Effector CD4-positive, alpha-beta T cell (primary cell): ENCODE measurements at places on chromosomes 1 and 21.

DNA sequence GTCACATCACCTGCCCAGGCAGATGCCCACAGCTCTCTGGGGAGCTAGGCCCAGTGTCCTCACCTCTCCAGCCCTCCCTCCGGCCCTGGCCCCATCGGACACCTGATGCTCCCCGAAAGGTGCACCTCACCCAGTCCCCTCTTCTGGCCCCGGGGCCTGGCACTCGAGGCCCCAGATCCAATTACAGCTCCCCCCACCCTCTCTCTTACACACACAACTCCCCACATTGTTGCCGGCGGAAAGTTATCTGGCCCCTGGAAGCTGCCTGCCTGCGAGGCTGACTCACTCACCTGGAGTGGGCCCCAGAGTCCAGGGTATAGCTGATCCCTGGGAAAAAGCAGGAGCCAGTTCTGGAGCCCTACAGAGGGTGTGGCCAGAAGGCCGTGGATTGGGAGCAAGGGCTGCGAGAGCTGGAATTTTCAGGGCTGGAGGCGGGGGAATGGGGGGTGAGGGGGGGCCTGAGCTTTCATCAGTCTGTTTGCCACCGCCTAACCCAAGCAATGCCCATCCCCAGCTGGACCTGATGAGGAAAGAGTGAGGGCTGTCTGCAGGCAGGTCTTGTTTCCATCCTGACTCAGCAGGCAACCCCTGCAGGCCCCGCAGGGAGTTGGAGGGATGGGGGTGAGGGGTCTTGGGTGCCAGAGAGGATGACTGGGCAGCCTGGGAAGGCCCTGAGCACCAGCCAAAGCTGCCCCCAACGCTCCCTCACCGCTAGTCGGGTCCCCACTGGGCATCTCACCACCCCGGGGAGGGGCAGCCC, 948 bp downstream of the FBXO2 start:
- DNase-seq: no peak

- DNase-seq: no peak
Measured at GRCh38 chr1:203424861-203425662, 50.5 kb upstream of the PRELP start.

GRCh38 chr1:200206340-200206739, 178.8 kb downstream of the NR5A2 start:
- DNase-seq: no peak

DNA sequence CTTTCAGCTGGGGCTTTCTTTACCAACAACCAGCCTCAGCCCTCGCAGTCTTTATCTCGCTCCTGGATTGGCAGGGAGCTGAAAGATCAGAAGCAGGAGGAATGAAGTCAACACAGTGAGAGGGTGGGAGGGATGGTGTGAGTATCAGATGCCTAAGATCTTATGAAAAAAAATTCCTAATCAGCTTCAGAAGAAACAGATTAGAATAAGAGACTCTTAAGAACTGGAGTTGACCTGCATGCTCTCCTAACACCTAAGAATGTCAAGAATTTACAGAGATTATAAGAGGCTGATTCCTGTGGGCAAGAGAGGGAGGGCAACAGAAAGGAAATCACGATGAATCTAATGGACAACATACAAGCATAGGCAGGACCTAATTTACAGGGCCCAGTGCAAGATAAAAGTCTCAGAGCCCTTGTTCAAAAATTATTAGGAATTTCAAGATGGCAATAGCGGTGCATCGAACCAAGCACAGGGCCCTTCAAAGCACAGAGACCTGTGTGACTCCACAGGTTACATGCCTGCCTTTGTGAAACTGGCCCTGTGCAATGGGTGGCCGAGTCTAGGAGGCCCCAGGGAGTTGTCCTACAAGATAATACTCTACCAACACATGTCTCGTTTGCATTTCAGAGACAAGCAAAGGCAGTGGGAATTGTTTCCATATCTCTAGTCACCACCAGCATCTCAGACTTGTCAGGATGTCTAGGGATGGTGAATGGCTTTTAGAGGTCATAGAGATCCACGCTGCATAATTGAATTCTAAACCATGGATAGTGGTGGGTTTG, 65.3 kb upstream of the PPP2R5A start:
- no peak for DNase-seq

GRCh38 chr1:227788271-227789083, 27.0 kb upstream of the PRSS38 start:
- no peak for DNase-seq

DNA sequence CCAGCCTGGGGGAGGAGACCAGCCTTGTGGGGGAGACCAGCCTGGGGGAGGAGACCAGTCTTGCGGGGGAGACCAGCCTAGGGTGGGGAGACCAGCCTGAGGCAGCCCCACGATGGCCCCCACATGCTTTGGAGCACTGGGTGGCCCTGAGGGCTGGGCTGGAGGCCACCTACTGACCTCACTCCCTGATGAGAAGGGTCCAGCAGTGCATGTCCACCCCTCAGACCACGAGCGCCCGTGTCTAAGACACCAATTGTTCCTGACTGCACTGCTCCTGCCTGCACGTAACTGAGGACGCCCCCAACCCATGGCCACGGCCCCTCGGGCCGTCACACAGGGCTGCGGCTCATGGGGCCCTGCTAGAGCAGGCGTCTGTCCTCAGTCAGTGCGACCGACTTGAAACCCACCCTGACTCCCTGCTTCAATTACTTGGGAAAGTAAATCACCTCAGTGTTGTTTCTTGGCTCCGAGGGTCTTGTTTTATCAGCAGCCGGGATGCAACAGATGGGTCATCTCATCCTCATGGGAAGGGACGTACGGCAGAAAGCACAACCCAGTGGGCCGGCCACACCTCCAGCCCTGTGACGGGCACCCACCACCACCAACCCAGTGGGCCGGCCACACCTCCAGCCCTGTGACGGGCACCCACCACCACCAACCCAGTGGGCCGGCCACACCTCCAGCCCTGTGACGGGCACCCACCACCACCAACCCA, at the start of gene SPATC1L:
TSS of gene SPATC1L (minus strand) at position 550 of the 715 bp plus-strand sequence. CDS start 1,643 bp downstream, outside the sequence.
- no peak for DNase-seq

- peak; percentile 24 for DNase-seq
Measured at GRCh38 chr1:157170677-157171515, 32.7 kb upstream of the ETV3 start.

DNA sequence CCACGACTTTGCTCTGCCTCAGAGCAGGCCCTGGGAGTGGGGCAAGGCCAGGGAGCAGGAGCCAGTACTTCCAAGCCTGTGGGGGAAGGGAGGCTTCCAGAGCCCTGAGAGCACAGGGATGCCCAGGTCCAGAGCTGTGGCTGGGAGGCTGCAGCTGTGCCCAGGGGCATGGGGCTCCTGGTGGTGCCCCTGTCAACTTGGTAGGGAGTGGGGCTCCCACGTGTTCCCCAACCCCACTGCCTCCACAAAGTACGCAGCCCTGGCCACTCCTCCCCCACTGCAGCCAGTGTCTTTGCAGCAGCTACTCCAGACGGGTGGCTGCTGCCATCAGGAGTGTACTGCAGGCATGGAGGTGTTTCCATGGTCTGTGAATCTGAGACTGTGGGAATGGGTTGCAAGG, 294.1 kb upstream of the SNX7 start:
- no peak for DNase-seq

DNA sequence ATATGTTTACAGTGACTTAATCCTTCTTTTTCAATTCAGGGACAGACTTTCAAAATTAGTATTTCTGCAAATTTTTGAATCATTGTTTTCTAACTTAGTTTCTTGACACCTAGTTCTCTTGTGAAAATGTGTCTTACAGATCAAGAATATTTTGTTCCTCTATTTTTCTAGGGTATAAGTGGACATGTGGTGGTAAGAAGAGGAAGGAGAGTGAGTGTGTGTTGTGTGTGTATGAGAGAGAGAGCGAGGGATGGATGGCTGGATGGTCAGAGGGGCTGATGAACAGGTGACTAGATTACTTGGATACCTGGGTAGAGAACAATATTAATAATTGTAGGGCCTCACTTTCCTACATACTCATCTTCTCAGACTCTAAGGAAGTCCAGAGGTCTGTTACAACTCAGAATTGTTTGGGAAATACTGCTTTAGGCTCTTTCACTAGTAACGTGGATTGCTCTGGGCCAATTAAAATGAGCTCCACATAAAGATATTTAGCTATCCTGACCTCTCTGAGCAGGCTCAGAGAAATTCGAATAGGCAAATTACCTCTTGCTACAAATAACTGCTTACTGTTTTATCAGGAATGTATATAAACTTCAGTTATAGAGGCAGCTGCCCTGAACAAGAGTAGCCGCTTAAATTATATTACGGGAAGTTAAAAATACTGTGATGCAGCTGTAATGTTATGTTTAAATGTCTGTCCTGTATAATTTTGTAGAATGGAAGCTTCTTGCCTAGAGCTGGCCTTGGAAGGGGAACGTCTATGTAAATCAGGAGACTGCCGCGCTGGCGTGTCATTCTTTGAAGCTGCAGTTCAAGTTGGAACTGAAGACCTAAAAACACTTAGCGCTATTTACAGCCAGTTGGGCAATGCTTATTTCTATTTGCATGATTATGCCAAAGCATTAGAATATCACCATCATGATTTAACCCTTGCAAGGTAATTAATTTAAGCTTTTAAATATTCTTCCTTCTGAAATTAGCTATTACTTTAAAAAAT, 19.7 kb downstream of the GPSM2 start:
- no peak for DNase-seq

DNA sequence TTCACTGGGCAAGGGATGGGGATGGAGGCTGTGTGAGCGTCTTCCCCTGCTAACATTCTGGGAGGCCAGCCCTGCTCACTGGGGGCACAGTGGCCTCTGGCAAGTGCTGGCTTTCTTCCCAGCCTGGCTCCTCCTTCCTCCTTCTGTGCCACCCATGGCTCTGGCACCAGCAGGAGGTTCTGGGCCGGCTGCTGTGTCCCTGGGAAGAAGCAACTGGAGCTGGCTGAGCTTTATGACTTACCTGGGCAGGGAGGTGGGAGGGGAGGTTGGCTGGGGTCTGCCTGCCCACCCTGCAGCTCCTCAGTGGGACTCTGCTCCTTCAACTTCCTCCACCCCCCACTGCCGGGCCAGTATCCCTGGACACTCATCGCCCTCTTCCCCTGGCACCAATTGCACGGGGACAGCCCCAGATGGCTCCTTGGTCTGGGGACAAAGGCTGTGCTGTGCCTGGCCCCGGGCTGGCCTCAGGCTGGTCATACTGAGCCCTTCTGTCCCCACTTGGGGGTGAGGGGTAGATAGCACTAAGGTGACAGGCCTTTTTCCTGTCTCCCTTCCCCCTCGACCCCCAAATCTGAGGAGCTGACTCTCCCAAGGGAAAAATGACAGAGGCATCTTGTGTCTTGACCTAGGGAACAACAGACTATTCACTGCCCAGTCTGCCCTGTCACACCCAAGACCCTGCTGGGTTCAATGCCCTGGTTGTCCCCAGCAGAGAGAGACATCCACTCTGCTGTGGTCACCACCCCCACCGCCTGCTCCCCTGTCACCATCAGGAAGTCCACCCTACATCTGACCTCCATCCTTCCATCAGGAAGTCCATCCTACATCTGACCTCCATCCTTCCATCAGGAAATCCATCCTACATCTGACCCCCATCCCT, 14.4 kb downstream of the CDK18 start:
- no peak for DNase-seq

- DNase-seq: no peak
Measured at GRCh38 chr1:161032409-161032808, 6.4 kb downstream of the TSTD1 start.

DNA sequence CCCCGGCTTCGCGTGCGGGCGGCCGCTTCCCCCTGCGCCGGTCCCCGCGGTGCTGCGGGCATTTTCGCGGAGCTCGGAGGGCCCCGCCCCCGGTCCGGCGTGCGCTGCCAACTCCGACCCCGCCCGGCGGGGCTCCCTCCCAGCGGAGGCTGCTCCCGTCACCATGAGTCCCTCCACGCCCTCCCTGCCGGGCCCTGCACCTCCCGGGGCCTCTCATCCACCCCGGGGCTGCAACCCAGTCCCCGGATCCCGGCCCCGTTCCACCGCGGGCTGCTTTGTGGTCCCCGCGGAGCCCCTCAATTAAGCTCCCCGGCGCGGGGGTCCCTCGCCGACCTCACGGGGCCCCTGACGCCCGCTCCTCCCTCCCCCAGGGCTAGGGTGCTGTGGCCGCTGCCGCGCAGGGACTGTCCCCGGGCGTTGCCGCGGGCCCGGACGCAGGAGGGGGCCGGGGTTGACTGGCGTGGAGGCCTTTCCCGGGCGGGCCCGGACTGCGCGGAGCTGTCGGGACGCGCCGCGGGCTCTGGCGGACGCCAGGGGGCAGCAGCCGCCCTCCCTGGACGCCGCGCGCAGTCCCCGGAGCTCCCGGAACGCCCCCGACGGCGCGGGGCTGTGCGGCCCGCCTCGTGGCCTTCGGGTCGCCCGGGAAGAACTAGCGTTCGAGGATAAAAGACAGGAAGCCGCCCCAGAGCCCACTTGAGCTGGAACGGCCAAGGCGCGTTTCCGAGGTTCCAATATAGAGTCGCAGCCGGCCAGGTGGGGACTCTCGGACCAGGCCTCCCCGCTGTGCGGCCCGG, 159.2 kb downstream of the RUNX1 start:
- DNase-seq: peak; percentile 57

DNA sequence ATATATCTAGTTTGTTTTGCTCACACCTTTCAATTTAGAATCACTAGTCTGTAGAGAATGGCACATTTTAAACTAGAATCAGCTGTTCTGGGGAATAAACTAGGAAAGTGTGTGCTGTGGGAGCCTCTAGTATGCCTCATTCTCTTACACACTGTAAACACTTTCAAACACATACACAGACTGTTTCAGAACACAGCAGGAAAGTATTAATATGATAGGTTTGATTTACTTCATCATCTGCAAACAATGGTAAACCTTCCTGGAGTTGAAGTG, 67.1 kb upstream of the ABCG1 start:
- no peak for DNase-seq

DNA sequence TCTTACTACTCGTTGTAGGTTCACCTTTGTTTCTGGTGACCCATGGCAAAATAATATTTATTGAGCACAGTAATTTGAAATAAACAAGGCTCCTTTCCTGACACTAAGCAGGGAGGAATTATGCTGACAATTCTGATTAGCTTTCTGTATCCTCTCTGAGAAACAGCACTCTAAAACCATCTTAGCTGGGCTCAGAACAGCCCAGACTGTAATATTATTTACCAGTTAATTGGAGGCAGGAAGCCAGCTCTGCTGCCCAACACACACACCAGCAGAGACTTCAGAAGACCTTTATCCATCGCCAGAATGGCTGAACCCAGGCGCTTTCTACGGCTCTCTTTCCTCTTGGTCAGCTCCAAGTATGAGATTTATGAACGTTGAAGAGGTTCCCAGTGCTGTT, 77.6 kb upstream of the FMN2 start:
- DNase-seq: no peak

DNA sequence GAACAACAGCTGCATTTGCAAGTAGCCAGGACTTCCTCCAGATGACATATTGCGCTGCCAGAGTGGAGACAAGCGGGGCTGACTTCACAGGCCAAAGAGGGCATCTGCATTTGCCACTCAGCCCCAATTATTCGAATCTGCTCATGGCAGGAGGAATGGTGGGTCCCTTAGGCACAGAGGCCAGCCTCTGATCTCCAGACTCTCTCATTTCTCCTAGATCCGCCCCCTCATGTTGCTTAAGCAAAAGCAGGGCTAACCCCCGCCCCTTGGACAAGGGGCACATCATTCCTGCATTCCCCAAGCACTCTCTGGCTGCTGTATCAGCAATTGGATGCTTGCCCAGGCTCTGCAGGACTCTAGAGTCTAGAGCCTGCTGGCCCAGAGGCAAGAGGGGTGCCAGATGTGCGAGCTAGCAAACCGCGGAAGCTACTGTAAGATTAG, 262.4 kb downstream of the ST6GALNAC3 start:
- no peak for DNase-seq
